Renal pelvis (tissue), 12 donors: ENCODE measurements at places on chromosomes 3 and 15. TPM values are rescaled to one million over a fixed set of nuclear protein-coding genes. Genes with fewer than 3 reads are reported as not detected.

DNA sequence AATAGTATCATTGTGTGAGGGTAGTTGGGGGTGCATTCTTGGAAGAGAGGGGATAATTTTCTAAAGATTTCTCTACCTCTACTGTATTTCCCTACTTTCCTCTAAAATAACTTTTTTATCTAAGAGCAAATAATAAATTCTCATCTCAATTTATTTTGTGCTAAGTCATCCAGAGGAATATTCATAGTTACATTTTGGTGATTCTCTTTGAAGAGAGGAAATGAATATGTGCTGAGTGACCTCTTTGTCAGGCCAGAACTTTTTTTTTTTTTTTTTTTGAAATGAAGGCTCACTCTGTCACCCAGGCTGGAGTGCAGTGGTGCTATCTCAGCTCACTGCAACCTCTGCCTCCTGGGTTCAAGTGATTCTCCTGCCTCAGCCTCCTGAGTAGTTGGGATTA lies 15.1 kb upstream of the CCDC80 start:
- DNase-seq: no peak

GRCh38 chr3:190721330-190721729 lies 141.2 kb downstream of the GMNC start:
- DNase-seq: no peak

The IMPG2 gene
- 0.37 TPM for polyA plus RNA-seq

- no peak for DNase-seq
Observed at GRCh38 chr15:74545086-74545485, 4.1 kb downstream of the ARID3B start.

DNA sequence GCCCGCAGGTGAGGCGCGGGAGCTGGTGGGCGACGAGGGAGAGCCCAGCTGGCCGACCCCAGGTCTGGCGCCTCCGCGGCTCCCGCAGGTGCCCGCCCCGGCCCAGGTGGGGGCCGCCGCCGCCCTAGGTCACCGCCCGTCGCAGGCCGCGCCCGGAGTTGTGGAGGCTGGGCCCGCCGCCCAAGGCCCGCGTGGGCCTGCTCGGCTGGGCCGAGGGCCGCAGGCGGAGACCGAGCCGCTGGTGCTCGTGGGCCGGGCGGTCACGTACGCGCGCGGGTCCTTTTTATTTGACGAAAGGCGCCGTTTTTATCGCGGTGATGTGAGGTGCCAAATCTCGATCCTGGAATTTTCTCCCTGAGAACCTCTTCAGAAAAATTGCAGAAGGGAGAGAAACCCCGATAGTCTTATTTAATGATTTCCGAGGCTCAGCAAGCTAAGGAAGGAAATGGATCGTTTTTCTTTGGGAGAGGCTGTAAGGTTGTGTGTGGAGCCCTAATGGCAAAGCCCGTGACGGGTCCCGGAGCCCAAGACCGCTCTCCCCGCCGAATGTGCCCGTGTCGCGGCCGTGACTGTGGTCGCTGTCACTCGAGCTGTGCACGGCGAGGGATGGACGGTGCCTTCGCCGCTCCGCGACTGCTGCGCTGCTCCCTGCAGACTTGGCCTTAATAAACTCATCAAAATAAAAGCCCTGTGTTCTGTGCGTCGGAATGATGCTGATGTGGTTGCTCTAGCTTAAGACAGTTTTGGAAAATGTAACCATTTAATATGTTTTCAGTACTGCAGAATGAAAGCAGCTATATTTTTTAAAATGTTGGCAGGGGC lies 612 bp downstream of the APPL1 start:
- DNase-seq: peak; percentile 58

The TGM5 gene
- not detected for polyA plus RNA-seq

- DNase-seq: no peak
Observed at GRCh38 chr3:197212290-197212689, 86.1 kb downstream of the DLG1 start.

The TUSC7 gene
- not detected for polyA plus RNA-seq

- DNase-seq: peak; percentile 28
Observed at GRCh38 chr3:105062853-105063252, 303.9 kb upstream of the ALCAM start.

The CPLX3 gene
- 0.09 TPM for polyA plus RNA-seq

DNA sequence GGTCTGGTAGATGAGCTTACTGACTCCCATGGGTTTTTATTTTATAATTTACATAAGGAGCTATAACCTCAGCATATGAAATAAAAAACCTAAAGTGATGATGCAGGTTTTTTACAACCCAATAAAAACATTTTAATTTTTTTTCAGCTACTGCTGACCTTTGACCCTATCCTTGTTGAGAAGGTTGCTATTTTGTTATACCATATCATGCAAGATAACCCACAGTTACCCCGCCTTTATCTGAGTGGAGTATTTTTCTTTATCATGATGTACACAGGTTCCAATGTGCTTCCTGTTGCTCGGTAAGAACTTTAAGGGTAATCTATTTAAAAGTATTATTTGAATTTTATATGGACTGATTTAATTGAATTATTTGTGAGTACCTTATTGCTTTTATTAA lies 70.8 kb downstream of the DNAJC13 start:
- no peak for DNase-seq

The LMAN1L gene
- polyA plus RNA-seq: not detected

The TGM4 gene
- polyA plus RNA-seq: 0.09 TPM

DNA sequence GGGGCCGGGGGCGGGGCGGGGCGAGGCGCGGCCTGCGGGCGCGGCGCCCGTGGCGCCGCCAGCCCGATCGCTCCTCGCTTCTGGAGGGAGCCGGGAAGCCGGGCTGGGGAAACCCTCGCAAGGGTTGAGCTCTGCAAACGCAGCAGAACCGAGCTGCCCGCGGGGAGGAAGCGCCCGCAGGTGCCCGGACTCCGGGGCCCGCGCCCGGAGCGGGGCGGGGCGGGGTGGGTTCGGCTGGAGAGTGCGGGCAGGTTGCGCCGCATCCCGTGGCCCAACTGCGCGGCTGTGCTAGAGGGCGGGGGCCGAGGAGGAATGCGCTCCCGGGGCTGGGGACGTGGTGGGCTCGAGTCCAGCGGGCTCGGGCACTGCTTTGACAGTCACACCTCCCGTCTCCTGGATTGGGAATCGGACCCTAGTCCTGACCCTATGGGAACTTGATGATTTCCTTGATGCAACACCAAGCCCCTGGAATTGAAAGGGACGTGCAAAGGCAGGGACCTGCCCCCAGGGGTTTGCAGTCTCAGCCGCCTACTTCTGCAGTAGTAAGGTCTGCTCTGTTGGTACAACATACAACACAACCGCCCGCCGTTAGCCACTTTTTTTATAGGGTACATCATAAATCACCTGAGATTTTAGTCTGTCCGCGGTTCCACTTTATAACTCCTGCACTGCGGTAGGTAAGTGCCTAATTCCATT lies 34.3 kb downstream of the ZBTB38 start:
- no peak for DNase-seq

DNA sequence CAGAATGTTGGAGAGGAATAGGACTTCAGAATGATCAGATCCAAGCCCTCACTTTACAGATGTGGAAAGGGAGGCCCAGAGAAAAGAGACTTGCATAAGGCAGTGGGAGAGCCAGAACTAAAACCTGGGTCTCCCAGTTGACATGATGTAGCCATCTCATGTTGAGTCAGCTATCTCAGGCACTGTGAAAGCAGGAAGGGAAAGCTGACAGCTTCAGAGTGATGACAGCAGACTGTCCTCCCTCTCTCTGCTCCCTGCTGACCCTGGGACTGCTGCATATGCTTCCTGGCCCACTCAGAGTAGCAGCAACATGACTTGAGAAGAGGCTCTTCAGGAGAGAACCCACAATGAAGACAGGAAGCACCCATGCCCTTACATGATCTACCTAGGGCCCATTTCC lies 14.7 kb downstream of the FHIT start:
- DNase-seq: no peak

- no peak for DNase-seq
Observed at GRCh38 chr3:194132465-194133286, 3.3 kb upstream of the HES1 start.

The GOLGA8T gene
- polyA plus RNA-seq: 0.71 TPM

The SLC6A11 gene
- polyA plus RNA-seq: 0.16 TPM

The CLSTN2 gene
- polyA plus RNA-seq: 1.4 TPM

DNA sequence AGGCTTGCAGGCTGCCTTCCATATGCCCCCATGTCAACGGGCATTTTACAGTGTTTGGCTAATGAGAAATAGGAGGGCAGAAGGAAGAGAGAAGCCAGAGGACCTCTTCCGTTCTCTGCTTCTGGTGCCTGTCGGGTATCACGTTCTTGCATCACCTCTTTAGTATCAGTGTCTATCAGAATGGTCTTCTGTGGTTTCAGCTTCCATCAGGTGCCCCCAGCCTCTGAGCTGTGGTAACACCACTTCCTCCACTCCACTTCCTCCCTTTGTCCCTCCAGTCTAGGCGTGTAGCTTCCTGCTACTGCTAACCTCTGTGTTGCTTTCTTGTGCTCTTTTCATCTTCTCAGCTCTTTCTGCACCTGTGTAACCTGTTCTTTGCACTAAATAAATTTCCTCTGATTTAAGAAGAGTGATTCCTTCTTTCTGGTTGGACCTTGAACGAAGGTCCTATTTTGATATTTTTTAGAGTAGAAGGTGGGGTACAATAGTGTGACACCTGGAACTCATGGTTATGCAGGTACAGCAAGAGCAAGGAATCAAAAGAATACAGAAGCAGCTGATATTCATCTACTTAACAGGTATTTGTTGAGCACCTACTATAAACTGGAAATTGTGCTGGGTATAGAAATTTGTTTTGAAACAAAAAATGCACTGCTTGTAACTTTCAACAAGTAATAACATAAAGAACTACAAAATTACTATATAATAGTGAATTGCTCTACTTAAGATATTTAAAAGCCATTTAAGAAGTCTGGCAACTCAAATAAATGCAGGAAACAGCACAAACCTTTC lies 27.4 kb upstream of the FOXB1 start:
- DNase-seq: no peak

The GCHFR gene
- 59.4 TPM for polyA plus RNA-seq

DNA sequence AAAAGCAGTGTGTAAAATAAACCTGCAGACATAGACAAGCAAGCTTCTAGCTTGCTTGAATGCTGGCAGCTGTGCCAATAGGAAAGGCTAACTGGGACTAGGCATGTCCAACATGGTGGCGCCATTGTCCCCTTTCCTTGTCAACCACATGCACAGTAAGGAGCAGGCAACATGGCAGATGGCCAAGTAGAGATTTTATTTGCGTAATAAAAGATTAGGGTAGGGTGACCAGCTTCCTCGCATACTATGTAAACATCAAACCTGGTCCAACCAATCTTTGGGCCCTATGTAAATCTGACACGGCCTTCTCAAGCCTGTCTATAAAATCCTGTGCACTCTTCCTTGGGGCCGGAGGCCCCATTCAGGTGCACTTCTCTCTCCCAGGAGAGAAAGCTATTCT lies 575.4 kb upstream of the GOLIM4 start:
- no peak for DNase-seq

GRCh38 chr3:197023241-197023997 lies 6.2 kb downstream of the MELTF start:
- DNase-seq: no peak

The CEMIP gene
- 6.1 TPM for polyA plus RNA-seq

DNA sequence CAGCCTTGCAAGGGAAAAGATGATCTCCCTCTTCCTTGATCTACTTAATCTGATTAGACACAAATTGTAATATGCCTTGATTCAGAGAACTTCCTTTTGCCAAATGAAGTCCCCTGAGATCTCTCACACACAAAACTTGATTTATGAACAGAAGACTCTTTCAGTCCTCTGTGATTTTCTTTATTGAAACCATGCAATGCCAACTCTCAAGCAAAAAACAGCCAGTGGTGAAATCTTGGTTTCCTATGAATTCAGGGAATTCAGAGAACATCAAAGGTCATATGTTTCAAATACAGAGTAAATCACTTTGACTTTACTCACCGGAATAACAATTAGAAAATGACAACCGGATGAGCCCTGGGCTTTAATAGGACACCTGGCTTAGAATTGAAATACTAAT lies 211.7 kb downstream of the ABHD5 start:
- DNase-seq: no peak

The CHRM5 gene
- polyA plus RNA-seq: 0.25 TPM

The FAM81A gene
- polyA plus RNA-seq: 26.7 TPM

- DNase-seq: no peak
Observed at GRCh38 chr3:132414841-132415240, 2.5 kb upstream of the DNAJC13 start.

- no peak for DNase-seq
Observed at GRCh38 chr15:64842096-64842939, 603 bp downstream of the PLEKHO2 start.

DNA sequence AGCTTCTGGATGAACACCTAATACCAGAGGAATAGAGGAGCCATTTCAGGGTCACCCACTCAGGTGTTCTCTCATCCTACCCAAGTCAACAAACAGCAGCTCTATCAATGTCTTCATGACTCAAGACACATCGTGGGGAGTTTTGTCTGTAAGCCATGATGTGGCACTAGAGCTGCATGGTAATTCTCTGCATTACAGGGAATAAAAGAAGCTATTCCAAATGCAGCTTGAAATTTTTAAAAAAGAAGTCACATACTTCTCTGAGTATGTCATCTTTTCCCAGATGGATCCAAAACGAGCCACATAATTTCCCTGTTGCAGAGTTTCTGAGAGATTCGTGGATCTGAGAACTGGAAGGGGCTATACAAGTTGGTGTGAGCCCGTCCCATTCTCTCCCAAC lies 6.1 kb upstream of the THSD4 start:
- DNase-seq: no peak

DNA sequence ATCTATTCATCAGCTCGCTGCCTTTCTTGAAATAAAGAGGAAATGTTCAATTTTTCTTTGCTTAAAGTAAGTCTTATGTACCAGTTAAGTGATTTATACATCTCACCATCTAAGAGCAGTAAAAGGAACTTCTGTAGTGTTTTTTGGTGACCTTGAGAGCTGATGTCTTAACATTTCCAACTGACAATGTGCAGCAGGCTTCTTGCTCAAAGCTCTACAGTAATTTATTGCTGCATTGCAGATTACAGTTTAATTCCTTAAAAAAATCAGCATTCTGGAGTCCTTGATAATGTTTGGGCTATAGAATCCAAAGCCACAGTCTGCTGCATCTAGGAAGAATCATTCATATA lies 61.6 kb downstream of the DIPK2A start:
- DNase-seq: peak; percentile 24

DNA sequence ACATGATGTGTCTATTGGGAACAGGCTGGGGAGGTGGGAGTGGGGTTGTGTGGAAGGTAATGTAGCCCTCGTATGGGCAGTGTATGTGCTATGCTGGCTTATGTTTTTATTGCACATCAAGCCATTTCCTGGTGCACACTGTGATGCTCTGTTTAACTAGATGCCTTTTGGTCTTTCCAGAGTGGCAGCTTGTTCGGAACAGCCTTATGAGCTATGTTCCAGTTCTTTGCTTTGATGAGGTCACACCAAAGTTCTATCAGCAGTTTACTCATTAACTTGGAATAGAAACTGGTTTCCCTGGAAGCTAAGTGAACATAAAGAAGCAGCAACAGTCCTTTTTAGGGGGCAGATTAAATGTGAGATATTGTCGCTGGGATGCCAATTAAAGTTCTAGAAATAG lies 133.9 kb downstream of the DIPK2A start:
- DNase-seq: peak; percentile 41
